ENCODE measurements at places on chromosomes 4 and X.

DNA sequence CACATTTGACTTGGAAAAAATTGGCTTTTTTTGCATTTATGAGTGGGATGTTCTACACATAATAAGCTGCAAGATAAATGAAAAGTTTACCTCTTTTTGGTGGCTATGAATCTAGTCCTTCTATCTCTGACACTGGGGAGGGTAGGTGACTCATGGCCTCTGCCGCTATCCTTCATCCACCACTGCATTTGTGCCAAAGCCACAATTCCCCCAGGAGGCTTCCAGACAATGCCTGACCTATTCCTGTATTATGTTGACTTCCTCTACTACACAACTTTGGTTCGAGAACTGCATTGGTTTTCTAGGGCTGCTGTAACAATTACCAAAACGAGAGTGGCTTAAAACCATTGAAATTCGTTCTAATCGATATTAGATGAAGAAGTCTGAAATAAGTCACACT is 245.6 kb downstream of the TRAM1L1 start:
- no peak for DNase-seq
- H3K4me3 ChIP-seq = no peak overlapping the region
- H3K4me1 ChIP-seq = no peaks in the 10 kb centered on the region
- no peaks in the 10 kb centered on the region for H3K27me3 ChIP-seq
- no peak overlapping the region for H3K27ac ChIP-seq
- H3K36me3 ChIP-seq = no peaks in the 10 kb centered on the region

DNA sequence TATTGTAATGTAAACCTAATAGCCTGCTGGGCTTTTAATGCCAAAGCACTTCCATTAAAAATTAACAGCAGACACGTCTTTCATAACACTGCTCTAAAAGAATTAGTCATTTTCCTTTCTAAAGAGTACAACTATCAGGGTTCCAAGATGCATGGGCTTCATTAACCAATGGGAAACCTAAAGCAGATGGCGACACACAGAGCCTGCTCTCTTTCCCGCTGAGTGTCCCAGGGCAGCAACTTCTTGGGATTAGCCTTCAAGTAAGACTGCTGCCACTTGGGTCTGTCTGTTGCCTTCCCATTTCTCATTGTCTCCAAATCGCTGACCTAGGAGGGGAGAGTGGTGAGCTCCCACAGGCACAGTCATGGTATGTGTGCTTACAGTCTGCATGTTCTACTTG is 14.0 kb upstream of the PHKA2 start:
- peak overlapping the region; percentile 64 for H3K27ac ChIP-seq
- DNase-seq = no peak
- peak overlapping the region; percentile 29 for H3K4me3 ChIP-seq
- H3K4me1 ChIP-seq = peaks cover 40% of the 10 kb centered on the region

GRCh38 chrX:150225266-150225665 is 137.9 kb upstream of the MAMLD1 start:
- H3K27me3 ChIP-seq = peaks cover 3% of the 10 kb centered on the region
- peaks cover 6% of the 10 kb centered on the region for H3K4me1 ChIP-seq
- H3K4me3 ChIP-seq = no peak overlapping the region
- DNase-seq = no peak

DNA sequence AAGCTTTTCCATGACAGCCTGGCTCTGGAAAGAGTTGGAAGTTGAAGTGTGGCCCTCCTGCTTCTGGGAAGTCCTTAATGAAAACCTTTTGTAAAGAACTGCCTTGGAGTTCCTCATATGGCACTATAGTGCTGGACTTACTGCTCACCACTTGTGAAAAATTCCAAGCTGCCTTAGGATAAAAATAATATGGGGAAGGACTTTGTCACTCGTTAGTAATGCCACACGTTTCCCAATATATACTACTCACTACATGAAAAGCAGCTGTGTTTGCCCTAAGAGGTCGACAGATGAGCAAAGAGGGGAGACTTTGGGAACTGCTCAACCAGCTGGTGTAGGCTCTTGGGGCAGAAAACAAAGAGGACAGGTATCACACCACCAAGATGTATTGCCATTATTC is 11.7 kb downstream of the OPHN1 start:
- peak; percentile 4 for DNase-seq
- peaks cover 11% of the 10 kb centered on the region for H3K36me3 ChIP-seq
- H3K27me3 ChIP-seq = no peaks in the 10 kb centered on the region
- H3K4me3 ChIP-seq = peak overlapping the region; percentile 41
- peaks cover 39% of the 10 kb centered on the region for H3K4me1 ChIP-seq

- no peak for DNase-seq
- peaks cover 20% of the 10 kb centered on the region for H3K4me1 ChIP-seq
- no peak overlapping the region for H3K4me3 ChIP-seq
- H3K36me3 ChIP-seq = no peaks in the 10 kb centered on the region
Measured at GRCh38 chr4:126800575-126801141, 832.1 kb upstream of the INTU start.

- no peaks in the 10 kb centered on the region for H3K36me3 ChIP-seq
- peak overlapping the region; percentile 45 for H3K4me3 ChIP-seq
- no peaks in the 10 kb centered on the region for H3K4me1 ChIP-seq
- peaks cover 26% of the 10 kb centered on the region for H3K27me3 ChIP-seq
- H3K27ac ChIP-seq = no peak overlapping the region
Measured at GRCh38 chrX:54358424-54359211, 772 bp upstream of the WNK3 start.

GRCh38 chr4:39233114-39233513 is 50.8 kb downstream of the WDR19 start:
- no peaks in the 10 kb centered on the region for H3K27me3 ChIP-seq
- peaks cover 5% of the 10 kb centered on the region for H3K36me3 ChIP-seq
- no peak for DNase-seq
- H3K4me3 ChIP-seq = no peak overlapping the region

DNA sequence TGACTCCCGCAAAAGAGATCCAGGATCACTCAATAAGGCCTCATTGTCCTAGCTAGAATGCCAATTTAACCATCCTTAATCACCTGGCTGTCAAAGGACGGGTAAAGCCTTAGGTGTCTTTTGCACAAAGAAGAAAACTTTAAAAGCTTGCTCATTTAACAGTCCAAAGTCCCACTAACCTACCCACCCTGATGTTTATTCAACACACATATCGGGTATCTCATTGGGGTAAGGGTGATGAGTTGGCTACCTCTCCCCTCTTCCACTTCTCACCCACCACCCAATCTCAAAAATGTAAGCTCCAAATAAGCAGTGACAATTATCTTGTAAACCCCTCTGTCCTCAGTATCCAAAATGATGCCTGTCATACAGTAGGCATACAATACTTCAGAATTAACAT is 988 bp upstream of the SRD5A3 start:
- no peaks in the 10 kb centered on the region for H3K27me3 ChIP-seq
- peaks cover 28% of the 10 kb centered on the region for H3K4me1 ChIP-seq
- DNase-seq = no peak
- no peak overlapping the region for H3K27ac ChIP-seq

GRCh38 chrX:16822723-16823122 is 36.5 kb downstream of the TXLNG start:
- peaks cover 9% of the 10 kb centered on the region for H3K36me3 ChIP-seq
- peak; percentile 68 for DNase-seq
- peaks cover 34% of the 10 kb centered on the region for H3K4me1 ChIP-seq
- no peaks in the 10 kb centered on the region for H3K27me3 ChIP-seq
- H3K27ac ChIP-seq = peak overlapping the region; percentile 98

GRCh38 chrX:94961730-94962129 is 1287.7 kb downstream of the FAM133A start:
- H3K4me3 ChIP-seq = no peak overlapping the region
- DNase-seq = no peak
- no peaks in the 10 kb centered on the region for H3K4me1 ChIP-seq

GRCh38 chr4:54683616-54684346 is 26.0 kb downstream of the KIT start:
- H3K4me1 ChIP-seq = no peaks in the 10 kb centered on the region
- peaks cover 3% of the 10 kb centered on the region for H3K27me3 ChIP-seq
- H3K36me3 ChIP-seq = no peaks in the 10 kb centered on the region
- no peak overlapping the region for H3K4me3 ChIP-seq
- DNase-seq = peak; percentile 47

DNA sequence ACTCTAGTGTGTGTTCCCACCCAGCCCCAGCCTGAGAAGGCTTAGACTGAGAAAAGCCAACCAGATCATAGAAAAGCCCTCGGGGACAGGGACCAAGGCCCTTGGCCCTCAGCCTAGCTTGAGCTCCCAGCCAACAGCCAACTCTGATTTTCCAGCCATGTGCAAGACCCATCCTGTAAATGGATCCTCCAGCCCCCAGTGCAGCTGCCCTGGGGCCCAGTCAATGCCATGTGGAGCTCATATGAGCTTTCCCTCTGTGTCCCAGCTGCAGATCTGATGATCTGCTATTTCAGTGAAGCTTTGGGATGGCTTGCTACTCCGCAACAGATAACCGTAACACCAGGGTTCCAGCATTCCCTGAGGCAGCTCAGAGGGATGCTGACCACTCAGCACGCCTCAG is 40.5 kb upstream of the CDKN2AIP start:
- no peak for DNase-seq
- peaks cover 2% of the 10 kb centered on the region for H3K27me3 ChIP-seq
- peaks cover 32% of the 10 kb centered on the region for H3K4me1 ChIP-seq
- H3K27ac ChIP-seq = no peak overlapping the region

- no peak overlapping the region for H3K4me3 ChIP-seq
- H3K36me3 ChIP-seq = no peaks in the 10 kb centered on the region
- peaks cover 42% of the 10 kb centered on the region for H3K4me1 ChIP-seq
- H3K27ac ChIP-seq = no peak overlapping the region
- no peak for DNase-seq
- peaks cover 5% of the 10 kb centered on the region for H3K27me3 ChIP-seq
Measured at GRCh38 chr4:110675426-110675825, 52.5 kb upstream of the PITX2 start.

GRCh38 chr4:72591547-72592454 is 22.8 kb upstream of the ADAMTS3 start:
- H3K4me3 ChIP-seq = no peak overlapping the region
- DNase-seq = no peak
- H3K36me3 ChIP-seq = no peaks in the 10 kb centered on the region
- peaks cover 8% of the 10 kb centered on the region for H3K4me1 ChIP-seq
- H3K27me3 ChIP-seq = peaks cover 1% of the 10 kb centered on the region

DNA sequence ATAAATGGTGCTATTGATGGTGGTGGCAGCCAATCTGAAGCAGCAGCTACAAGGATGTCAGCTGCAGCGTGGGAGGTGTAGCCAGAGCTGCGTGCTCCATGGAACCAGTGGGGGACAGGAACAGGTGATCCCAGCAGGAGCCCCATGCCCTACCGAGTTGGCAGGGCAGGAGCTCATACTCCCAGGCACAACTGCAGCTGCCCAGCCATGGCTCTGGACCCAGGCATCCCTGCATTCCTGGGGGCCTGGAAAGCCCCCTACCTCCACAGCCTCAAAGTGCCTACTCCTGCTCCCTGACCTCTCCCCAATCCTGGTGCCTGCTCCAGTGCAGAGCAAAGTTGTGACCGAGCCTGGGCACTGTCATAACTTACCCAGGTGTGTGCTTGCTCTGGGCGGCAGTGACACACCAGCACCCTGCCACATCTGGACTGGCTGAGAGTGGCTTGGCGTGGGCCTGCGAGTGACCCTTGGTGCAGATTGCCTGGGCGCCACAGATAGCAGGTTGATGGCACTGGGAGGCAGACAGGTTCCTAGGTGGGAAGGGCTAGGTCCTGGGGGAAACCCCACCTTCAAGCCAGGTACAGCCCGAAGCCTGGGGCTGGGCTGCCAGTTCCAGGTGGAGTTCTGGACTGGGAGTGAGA is 101.1 kb downstream of the DCAF12L2 start:
- no peak for DNase-seq
- H3K4me3 ChIP-seq = no peak overlapping the region
- no peaks in the 10 kb centered on the region for H3K4me1 ChIP-seq
- no peaks in the 10 kb centered on the region for H3K27me3 ChIP-seq
- no peak overlapping the region for H3K27ac ChIP-seq
- no peaks in the 10 kb centered on the region for H3K36me3 ChIP-seq

- no peak overlapping the region for H3K4me3 ChIP-seq
- H3K27ac ChIP-seq = no peak overlapping the region
- no peaks in the 10 kb centered on the region for H3K4me1 ChIP-seq
- peak; percentile 3 for DNase-seq
- no peaks in the 10 kb centered on the region for H3K27me3 ChIP-seq
Measured at GRCh38 chrX:78029663-78030062, 60.2 kb upstream of the PGAM4 start.

- H3K27ac ChIP-seq = no peak overlapping the region
- no peaks in the 10 kb centered on the region for H3K27me3 ChIP-seq
- no peak for DNase-seq
- no peak overlapping the region for H3K4me3 ChIP-seq
- peaks cover 38% of the 10 kb centered on the region for H3K4me1 ChIP-seq
Measured at GRCh38 chr4:78324625-78325024, 226.9 kb upstream of the ANXA3 start.

- H3K27ac ChIP-seq = no peak overlapping the region
- no peaks in the 10 kb centered on the region for H3K4me1 ChIP-seq
- DNase-seq = no peak
Measured at GRCh38 chrX:149131774-149132173, 373.3 kb downstream of the IDS start.

DNA sequence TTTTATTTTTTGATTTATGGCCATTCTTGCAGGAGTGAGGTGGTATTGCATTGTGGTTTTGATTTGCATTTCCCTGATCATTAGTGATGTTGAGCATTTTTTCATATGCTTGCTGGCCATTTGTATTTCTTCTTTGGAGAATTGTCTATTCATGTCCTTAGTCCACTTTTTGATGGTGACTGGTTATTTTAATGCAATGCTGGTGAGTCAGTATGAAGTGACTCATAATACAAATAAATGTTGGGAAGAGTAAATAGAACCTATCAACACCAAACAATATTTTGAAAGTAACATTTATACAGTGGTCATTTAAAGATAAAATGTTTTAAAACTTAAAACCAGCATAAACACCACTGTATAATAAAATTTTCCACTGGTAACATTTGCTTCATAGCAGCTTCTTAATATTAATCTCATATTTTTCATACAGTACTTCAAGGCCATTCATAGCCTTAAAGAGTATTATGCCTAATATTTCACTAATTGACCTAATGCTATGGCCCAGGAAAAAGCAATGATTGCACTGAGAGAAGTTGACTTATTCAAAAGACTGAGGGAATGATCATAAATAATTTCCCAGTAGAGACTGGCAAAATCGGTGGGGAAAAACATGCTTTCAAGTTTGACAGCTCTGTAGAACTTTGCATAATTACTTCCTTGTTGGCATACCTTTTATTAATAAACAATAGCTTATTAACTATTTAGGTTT is 33.9 kb downstream of the CASK start:
- no peak overlapping the region for H3K4me3 ChIP-seq
- H3K4me1 ChIP-seq = peaks cover 17% of the 10 kb centered on the region
- no peaks in the 10 kb centered on the region for H3K36me3 ChIP-seq
- no peaks in the 10 kb centered on the region for H3K27me3 ChIP-seq
- H3K27ac ChIP-seq = peak overlapping the region; percentile 26
- peak; percentile 21 for DNase-seq

All from HFFc6 (cell line).